ENCODE measurements at places on chromosomes 5 and 9.
A peak's percentile ranks its signal among the peaks of the same experiment; 100 is the strongest.

GRCh38 chr9:106691627-106692026 lies 171.3 kb upstream of the ZNF462 start:
- DNase-seq, result no peak

GRCh38 chr9:16718296-16718695 lies 152.2 kb downstream of the BNC2 start:
- no peak for DNase-seq

DNA sequence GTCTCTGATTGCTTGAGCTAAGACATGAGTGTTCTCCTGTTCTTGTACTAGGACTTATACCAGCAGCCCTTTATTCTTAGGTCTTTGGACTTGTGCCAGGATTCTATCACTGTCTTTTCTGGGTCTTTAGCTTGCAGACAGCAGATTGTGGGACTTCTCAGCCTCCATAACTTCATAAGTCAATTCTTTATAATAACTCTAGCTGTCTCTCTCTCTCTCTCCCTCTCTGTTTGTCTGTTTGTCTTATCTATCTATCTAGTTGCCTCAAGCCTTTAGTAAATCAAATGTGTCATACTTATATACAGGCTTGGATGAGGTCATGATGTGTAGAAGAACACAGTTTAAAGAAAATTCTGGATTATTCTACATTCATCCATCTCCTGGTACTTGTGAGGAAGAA lies 11.5 kb upstream of the ANKRD55 start:
- no peak for DNase-seq

- no peak for DNase-seq
These were observed 62.9 kb downstream of the DENND1A start for GRCh38 chr9:123867034-123867433.

- DNase-seq, result peak; percentile 20
These were observed 147.9 kb downstream of the DMRT2 start for GRCh38 chr9:1198085-1198484.

DNA sequence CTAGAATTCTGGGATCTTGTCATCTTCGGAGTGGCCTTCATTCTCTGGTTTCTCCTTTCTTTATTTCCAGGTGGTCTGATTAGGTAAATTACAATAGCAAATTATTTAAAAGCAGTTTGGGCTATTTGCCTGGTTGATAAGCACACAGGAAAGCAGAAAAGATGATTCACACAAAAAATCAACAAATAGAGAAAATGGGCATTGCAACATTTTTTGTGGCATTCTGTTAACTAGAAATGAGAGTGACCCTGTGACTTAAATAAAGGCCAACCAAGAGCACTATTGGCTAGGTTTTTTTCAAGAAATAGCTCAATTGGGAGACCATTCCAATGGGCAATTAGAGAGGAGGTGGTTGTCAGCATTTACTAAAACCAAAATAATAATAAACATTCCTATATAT lies 6.5 kb upstream of the PDZD2 start:
- no peak for DNase-seq

- DNase-seq, result no peak
These were observed 687 bp downstream of the LYSMD3 start for GRCh38 chr5:90528601-90529193.

- no peak for DNase-seq
These were observed 91.4 kb downstream of the NSUN2 start for GRCh38 chr5:6541256-6542013.

DNA sequence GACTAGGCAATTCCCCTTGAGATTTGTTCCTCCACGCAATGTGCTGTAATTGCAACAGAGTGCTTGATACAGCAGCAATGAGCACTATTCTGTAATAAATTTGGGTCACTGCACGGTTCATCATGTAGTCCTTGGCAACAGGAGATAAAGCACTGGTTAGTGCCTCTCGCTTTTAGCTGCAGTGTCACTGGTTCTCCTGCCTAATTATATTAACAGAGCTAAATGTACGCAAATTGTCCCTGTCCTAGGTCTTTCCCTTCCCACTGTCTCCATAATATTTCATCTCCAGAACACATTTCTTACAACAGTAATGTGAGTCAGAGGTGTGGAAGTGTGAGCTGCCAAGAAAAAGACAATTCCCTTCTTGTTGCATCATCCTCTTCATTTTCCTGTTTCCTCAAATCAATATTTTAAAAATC lies 553.1 kb downstream of the ZNF608 start:
- DNase-seq, result peak; percentile 21

DNA sequence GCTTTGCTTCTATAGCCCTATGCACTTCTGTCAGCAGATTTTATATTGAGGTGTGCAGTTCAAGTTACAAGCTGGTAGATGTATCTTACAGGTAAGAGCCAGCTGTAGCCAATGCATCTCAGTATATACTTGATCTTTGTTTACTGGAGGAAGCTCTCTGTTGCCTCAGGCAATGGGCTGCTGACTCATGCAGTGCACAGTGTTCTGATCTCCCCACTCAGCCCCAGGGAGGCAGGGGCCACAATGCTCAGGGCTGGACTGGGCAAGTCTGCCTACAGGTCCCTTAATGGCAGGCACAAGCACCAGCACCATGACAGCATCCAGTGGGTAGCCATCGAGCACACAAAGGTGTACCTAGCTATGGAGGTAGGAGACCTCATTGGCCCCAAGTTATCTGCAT lies 178.8 kb upstream of the CDH10 start:
- DNase-seq, result no peak

- peak; percentile 9 for DNase-seq
These were observed 281.1 kb upstream of the ANKRD55 start for GRCh38 chr5:56514245-56514644.

DNA sequence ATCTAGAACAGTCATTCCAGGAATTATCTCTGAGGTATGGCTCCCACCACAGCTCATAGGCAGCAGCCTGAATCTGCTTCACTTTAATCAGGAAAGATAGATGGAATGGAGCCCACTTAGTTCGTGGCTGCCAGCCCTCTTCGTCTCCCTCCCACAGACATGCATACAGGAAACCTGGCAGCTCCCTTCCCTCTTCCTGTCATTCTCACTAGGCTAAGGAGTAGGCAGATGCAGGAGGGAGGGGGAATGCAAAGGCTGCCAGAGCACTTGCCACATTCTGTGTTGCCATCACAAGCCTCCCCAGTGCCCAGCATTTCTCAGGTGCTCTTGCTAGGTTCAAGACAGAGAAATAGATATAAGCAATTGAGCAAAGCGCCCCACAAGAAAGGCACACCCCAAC lies 378.9 kb downstream of the ELAVL2 start:
- no peak for DNase-seq

- DNase-seq, result peak; percentile 82
These were observed 149.0 kb downstream of the PDE4D start for GRCh38 chr5:59744531-59744992.

GRCh38 chr9:134333234-134333873 lies 7.1 kb downstream of the RXRA start:
- peak; percentile 35 for DNase-seq

- DNase-seq, result no peak
These were observed 615 bp downstream of the RACK1 start for GRCh38 chr5:181243018-181243563.

- DNase-seq, result no peak
These were observed 49.5 kb downstream of the PTCD2 start for GRCh38 chr5:72369711-72370110.

DNA sequence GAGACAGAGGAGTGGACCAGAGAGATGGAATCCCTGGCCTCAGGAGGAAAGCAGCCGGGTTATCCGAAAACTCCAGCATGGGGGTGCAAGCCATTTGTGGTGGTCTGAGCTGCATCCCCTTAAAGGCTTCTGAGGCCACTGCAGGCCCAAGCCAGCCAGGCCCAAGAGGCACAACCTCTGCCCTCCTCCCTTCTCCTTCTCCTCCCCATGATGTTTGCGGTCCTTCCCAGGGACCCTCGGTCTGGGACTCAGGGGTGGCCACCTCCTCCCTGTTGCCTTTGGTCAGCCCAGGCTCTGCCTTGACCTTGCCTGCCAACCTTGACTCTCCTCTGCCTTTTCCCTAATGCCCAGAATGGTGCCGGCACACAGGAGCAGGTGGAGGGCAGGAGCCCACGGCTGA lies 4.6 kb downstream of the NCS1 start:
- DNase-seq, result no peak

- DNase-seq, result no peak
These were observed 488.2 kb downstream of the NTRK2 start for GRCh38 chr9:85157772-85158171.

GRCh38 chr9:75046725-75047345 lies 18.7 kb upstream of the CARNMT1 start:
- DNase-seq, result no peak

- no peak for DNase-seq
These were observed 112.5 kb upstream of the SLIT3 start for GRCh38 chr5:169413416-169413815.

- DNase-seq, result no peak
These were observed 150.5 kb downstream of the GNAQ start for GRCh38 chr9:77881111-77881510.

- no peak for DNase-seq
These were observed 16.2 kb downstream of the RAPGEF1 start for GRCh38 chr9:131723632-131724031.

DNA sequence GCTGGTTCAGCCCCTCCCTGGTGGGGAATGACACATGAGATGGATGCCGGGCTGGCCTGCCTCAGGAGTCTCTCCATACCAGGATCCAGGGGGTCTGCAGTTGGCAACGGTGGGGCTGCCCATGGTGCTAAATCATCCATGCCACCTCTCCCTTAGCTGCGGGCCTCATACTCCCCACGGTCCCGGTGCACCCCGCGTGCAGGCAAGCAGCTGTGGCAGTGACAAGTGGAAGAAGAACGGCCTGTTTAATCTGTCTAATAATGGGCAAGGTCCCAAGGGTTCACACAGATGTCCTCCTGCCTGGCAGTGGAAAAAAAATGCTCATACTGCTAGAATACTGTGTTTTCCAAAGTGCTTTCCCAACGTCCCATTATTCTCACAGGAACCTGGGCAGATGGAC lies 196.9 kb upstream of the PANK3 start:
- no peak for DNase-seq

DNA sequence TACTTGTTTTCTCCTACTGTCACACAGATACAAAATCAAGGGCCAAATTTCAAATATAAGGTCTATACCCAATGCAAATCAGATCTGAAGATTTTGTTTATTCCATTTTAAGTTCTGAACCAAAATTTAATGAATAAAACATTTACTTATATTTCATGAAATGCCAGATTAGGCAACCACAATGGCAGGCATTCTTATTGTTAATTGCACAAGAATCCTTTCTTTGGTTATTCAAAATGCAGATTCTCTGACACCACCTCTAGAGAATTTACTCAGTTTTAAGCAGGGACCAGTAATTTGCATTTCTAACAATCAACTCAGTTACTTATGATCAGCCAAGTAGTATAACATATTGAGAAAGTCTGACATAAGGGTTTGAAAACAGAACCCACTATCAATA lies 972.4 kb upstream of the ACO1 start:
- DNase-seq, result no peak

DNA sequence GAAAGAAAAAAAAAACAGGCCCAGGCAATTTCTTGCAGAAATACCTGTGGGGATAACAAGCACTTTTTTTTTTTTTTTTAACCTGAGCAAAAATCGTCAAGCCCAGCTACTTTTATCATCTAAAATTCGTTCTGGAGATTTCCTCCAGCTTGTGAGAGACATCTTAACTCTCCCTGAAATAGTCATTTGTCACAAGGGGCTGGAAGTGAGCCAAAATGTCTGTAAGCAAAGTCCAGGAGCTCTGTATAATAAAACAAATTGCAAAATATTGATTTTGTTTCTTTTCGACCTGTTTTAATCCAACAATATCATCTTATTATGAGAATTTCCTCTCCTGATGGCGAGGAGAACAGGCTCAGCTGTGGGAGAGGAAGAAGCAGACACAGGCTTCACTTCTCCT lies 168.4 kb downstream of the TTLL11 start:
- DNase-seq, result no peak
